ENCODE measurements at places on chromosomes 2 and 18.

- DNase-seq = peak; percentile 92
Measured at GRCh38 chr2:200039724-200040650, 84.6 kb downstream of the MAIP1 start.

- DNase-seq = no peak
Measured at GRCh38 chr2:149148194-149149006, 109.9 kb downstream of the LYPD6B start.

- DNase-seq = no peak
Measured at GRCh38 chr18:2939317-2939716, 73.6 kb downstream of the LPIN2 start.

DNA sequence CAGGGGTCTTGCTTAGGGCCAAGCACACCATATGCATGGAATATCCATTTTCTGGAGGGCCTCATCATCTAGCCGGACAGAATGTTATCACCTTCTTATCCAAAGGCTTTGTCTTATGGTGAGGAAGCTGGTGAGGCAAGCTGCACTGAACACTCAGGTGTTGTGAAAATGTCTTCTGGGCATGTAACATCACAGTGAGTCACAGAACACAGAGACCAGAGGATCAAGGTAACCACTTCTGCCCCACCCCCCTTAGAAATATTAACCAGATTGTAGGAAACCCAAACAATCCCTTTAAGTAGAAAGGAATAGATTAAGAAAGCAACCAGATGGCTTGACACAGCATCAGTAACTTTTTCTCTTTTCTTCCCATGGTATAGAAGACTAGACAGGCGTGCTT lies 51.1 kb downstream of the MYO5B start:
- no peak for DNase-seq

Measured in fibroblast of lung (primary cell).